ENCODE measurements at places on chromosomes 6 and 20. TPM values are rescaled to one million over a fixed set of nuclear protein-coding genes. Genes with fewer than 3 reads are reported as not detected.

The ZSCAN31 gene
- 10.6 TPM for polyA plus RNA-seq

DNA sequence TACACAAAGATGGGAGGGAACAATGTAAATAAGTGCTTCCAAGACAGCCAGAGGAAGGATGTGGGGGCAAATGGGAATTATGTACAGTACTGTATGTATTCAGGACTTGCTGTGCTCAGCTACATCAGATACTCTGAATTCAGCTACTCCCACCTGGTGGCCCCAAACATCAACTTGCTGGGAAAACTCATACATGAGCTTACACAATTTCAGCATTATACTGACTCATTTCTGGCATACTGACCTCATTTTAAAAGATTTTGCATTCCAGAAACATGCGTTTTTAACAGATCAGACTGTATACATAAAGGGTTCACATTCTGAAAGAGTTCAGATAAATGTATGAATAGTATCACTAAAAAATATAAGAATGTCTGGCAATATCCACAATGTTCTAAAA lies 59.7 kb downstream of the GPX5 start:
- no peak for DNase-seq

- peak; percentile 56 for DNase-seq
Observed at GRCh38 chr20:59835448-59836395, 97.7 kb downstream of the SYCP2 start.

GRCh38 chr6:1862411-1862810 lies 252.7 kb downstream of the FOXC1 start:
- no peak for DNase-seq

The AVP gene
- not detected for polyA plus RNA-seq

The HSPA1A gene
- polyA plus RNA-seq, result 114 TPM

DNA sequence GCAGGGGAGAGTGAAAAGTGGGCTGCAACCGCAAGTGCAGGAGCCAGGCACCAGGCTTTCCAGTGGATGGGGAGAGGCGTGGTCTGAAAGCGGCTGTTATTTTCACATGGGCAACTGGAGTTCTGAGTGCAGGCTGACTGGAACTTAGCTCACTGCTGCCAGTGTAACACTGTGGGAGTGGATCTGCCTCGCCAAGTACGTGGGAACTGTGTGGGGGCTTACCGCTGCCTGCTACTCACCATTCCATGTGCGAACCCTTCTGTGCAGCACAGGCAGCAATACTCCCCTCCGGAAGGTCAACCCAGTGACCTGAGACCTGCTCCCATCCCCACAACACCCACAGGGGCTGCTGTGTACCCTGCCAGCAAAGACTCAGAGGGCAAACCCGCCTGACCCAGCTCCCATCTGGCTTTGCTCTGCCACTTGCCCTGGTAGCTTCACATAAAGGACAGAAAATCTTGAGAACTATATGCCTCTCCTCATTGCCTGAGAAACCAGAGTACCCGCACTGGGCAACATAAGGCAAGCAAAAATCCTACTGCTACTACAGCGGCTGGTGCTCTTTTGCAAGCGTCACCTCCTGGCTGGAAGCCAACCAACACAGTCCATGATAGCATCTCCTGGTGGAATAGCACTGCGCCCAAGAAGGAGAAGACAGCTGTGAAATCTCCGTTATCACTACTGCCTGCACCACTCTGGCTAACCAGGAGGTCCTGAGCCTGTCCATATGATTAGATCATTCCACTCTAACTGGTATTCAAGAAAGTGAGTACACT lies 54.4 kb upstream of the SIRPG start:
- DNase-seq, result no peak

The IL17A gene
- polyA plus RNA-seq, result not detected

DNA sequence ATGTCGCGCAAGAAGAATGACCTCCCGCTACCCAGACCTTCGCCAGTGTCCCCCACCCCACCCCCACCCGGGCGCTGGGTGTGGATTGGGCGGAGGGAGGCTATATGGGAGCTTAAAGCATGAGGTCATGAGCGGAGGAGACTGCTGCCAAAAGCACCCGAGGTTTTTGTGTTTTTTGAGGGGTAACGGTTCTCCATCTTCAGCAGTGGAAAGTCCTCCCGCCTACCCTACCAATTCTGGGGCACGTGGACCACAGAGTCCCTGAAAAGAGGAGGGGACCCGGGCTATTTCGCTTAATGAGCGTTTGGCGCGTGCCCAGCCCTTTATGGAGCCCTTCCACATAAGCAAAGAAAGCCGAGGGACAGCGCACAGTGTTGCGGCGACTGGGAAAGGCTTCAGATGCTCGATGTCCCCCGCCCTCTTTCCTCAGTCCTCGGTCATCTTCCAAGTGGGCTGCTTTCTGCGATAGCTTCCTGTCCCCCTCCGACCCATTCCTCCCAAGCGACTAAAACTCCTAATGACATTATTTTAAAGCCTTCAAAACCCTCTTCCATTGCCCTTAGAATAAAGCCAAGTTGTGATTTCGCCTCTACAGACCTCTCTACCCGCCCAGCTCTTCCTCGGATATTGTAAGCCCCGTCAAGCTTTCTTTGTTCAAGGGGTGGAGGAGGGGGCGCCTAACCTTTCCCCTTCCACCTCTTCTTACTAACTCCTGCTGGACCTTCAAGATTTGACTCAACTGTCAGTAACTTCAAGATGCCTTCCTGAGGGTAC lies 2.1 kb upstream of the TRERF1 start:
- DNase-seq, result no peak

DNA sequence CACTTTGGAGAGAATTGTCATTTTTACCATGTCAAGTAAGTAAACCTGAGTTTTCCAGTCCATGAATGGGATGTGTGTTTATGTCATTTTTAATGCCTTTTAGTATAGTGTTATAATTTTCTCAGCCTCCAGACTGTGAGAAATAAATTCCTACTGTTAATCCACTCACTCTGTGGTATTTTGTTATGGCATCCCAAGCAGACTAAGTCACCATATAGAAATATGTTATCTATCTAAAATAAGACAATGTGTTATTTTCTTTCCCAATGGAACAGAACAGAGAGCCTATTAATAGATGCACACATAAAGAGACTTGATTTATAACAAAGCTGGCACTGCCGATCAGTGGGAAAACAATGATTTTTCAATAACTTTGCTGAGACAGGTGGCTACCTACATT lies 70.2 kb upstream of the SLC4A11 start:
- DNase-seq, result no peak

The APCDD1L gene
- 10.2 TPM for polyA plus RNA-seq

DNA sequence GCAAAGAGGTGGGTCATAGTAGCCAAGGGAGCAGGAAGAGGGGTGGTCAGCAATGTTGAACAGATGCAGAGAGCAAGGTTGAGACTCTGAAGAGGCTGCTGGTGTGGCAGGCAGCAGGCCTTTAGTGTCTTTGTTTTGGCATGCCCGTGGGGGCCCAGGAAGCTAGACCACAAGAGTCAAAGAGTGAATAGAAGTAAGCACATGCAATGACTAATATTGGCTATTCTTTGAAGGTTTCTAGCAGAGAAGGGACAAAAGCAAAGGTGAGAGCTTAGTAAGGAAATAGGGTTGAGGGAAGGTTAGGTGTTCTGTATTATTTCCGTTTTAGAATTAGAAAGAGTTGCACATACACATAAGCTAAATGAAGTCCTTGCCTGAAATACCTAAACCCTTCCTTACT lies 18.8 kb downstream of the TDRD6 start:
- DNase-seq, result no peak

GRCh38 chr6:5566718-5567117 lies 305.4 kb downstream of the FARS2 start:
- no peak for DNase-seq

DNA sequence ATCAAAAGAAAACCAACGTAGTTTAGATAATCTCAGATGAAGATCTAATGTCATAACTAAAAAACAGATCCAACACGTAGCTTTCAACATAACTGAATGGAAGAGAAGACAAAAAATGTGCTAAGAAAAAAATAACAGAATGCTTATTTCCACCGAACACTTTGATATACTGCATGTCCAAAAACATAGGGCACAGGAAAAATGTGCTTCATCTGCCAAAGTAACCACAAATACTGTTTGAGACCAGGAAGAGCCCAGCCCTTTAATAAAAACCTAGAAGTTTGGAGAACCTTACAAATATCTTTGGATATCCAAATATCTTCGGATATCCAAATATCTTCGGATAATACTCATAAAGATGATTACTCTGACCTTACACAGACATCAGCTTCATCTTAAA lies 19.8 kb downstream of the LAMA4 start:
- DNase-seq, result no peak

- no peak for DNase-seq
Observed at GRCh38 chr6:36757206-36757605, 59.6 kb downstream of the RAB44 start.

DNA sequence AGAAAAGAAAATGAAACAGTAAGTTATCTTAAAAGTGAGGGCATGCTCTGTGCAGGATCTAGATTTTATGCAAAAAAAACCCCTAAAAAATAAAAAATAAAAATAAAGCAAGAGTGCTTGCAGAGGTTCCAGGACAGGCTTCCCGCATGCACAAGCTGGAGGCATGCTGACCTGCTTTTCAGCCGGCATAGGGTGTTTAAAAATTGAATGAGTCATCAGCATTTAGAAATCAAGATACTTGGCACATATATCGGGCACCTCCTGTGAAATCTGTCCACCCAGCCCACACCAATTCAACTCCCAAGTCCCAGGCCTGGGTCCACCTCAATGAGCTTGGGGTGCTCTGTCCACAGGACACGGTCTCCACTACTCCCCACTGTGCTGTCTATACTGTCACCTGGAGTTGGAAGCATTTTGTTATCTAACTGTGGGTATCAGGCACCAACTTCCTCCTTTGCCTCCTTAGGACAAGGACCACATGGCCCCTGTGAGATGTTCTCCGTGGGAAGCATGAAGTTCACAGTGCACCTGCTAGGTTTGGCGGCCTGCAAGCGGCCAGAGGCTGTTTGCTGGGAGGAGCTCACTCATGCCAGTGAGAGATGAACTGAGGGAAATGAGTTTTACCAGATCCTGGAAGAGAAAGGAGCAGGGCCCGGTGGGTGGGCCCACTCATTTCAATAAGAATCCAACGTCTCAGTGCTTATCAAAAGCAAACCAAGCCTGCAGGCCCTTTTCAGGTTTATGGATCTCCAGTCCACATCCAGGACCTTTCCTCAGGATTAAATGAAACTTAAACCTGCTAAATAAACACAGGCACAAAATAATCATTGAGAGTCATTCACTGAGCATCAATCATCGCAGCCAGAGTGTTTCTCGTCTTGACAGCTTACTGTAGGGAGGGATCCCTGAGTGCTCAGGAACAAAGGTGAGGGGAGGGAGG lies 121.1 kb downstream of the FOXA2 start:
- no peak for DNase-seq
